ENCODE measurements at places on chromosomes 5 and 9.
A peak's percentile ranks its signal among the peaks of the same experiment; 100 is the strongest.

DNA sequence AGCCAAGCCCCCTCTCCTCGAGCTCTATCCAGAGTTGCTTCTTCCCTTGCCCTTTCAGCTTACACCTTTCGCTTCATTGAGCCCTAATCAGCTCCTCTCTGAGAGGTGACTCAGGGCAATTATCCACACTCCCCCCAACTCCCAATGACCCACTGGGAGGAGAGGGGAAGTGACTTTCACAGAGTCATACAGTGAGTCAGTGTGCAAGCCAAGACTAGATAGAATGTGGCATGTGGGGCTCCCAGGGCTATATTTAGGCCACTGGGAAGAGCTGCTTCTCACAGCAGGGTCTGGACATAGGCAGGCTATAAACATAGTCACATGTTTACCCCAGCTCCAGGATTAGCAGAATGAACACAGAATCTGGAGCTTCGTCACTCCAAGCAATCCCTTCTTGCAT lies 57.4 kb downstream of the NRG2 start:
- peak; percentile 64 for DNase-seq

DNA sequence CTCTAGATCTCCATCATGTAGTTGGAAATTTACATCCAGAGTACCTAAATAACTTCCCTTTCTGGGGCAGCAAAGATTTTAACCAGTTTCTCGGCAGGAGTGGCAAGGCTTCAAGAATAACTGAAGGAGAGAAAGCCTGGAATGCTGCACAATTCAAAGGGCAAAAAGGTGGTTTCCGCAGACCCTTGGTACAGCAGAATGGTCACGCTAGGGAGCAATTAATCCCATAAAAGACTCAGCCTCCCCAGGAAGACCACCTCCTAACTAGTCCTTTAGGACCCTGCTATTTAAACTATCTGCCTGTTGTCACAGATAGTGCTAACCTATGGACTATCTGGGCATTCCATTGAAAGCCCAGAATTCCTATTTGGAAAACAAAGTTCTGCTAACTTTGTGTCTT lies 3.6 kb downstream of the HTR1A start:
- DNase-seq = no peak

- DNase-seq = no peak
Observed at GRCh38 chr5:68894673-68895072, 199.1 kb upstream of the SLC30A5 start.

- peak; percentile 61 for DNase-seq
Observed at GRCh38 chr5:94901191-94901979, 282.9 kb downstream of the SLF1 start.

DNA sequence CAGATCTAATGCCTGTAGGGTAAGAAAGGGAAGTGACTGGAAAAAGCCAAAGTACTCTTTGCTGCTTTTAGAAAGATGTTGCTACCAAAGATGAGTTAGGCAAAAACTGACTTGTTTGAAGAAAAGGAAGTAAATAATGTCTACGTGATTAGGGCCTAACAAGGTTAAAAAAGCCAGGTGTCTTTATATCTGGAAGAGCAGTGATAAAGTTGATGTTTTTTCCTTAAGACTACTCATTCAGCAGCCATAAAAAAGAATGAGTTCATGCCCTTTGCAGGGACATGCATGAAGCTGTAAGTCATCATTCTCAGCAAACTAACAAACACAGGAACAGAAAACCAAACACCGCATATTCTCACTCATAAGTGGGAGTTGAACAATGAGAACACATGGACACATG lies 13.5 kb upstream of the AMACR start:
- DNase-seq = no peak

Data from urothelium cell line (cell line).